GM03348 (cell line): ENCODE measurements at places on chromosomes 3 and 15.
A peak's percentile ranks its signal among the peaks of the same experiment; 100 is the strongest.

- no peak for DNase-seq
Measured at GRCh38 chr3:105480768-105481167, 114.1 kb downstream of the ALCAM start.

GRCh38 chr3:108338901-108339545 is 42.7 kb downstream of the HHLA2 start:
- no peak for DNase-seq

- no peak for DNase-seq
Measured at GRCh38 chr15:31200735-31201151, 99.2 kb upstream of the TRPM1 start.

DNA sequence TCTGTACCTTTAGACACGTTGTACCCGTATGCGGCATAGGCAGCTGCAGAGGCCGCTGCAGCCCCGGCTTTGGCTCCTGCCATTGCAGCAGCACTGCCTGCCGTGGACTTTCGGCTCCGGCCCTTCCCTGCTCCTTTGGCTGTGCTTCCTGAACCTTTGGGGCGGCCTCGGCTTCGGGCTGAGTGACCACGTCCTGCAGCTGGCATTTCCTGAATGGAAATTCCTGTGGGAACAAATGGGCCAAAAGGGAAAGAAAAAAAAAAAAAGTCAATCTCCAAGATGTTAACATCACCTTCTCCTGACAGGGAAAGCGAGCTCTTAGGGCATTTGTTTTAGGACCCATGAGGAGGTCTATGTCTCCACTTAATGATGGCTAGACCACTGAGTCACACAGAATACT is 29.6 kb downstream of the CHAC1 start:
- DNase-seq, result peak; percentile 71

DNA sequence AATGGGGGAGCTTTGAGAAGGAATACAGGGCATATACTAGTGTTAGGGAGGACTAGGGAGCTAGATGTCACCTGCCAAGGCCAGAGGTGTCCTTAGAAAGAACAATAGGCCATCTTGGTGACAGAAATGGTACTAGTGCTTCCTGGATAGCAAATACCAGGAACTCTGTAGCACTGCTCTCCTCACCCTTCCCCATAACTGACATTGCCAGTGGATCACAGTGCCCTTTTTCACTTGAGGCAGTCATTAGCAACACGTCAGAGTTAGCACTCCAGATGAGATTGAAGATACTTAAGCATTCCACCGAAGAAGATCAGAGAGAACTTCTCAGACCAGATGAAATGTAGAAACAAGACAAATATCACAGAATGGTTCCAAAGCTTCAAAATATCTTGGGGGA is 103.1 kb upstream of the PDZRN3 start:
- DNase-seq, result peak; percentile 7

DNA sequence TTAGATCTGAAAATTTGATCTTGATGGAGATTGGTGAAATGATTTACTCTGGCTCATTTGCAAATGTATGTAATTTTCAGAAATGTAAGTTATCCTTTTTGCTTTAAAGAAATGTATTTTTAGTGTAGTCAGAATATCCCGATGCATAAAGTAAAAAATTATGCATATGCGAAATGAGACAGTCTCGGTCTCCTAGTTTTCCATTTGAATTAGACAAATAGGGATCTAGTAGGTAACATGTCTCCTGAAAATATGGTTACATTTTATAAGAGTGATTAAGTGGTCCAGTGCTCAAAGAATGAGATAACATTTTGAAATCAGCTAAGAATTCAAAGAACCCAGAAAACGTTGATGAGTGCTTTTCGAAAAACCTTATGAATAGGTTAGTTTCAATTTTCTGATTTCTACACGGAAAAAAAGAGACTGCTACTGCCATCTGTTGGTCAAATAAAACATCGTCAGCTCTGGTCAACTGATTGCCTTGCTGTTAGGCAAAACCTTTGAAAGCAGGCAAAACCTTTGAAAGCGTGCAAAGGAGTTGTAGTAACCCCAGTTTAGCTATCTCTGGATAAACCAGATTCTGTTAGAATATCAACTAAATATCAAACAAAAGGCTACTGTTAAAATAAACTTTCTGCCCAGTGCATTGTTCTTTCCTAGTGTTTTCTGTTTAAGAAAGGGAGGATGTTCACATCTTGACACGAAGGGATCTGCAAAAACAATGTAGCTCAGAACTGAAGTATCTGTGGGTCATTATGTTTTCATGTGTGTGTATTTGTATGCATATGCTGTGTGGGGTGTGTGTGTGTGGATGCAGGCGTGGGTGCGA is 59.3 kb upstream of the CHMP2B start:
- DNase-seq, result peak; percentile 50

DNA sequence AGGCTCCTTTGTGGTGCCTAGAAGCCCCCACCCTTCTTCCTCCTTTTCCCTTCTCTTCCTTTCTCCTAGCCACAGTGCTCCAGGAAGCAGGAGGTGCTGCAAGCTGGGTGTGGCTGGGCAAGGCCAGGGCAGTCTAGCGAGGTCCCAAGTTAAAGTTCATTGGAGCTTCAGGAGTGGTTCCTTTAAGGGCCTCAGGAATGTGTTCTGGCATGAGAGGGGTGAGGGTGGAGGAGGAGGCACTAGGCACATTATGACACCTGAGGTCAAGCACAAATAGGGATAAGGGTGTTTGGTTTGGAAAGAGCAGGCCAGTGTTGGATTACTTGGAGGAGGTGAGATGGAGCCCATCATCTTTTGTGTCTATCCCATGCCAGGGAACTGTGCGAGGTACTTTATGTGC is 258.7 kb downstream of the TLE3 start:
- DNase-seq, result no peak

GRCh38 chr3:140922634-140923033 is 19.0 kb upstream of the SLC25A36 start:
- peak; percentile 62 for DNase-seq

- DNase-seq, result peak; percentile 59
Measured at GRCh38 chr15:80309769-80310384, 57.9 kb upstream of the CTXND1 start.

- DNase-seq, result no peak
Measured at GRCh38 chr3:195401943-195402342, 40.9 kb downstream of the ACAP2 start.
